HFFc6 (cell line): ENCODE measurements at places on chromosomes 5 and 9. TPM values are rescaled to one million over a fixed set of nuclear protein-coding genes. Genes with fewer than 3 reads are reported as not detected.

The TRPM6 gene
- total RNA-seq, result not detected in 3 replicates

DNA sequence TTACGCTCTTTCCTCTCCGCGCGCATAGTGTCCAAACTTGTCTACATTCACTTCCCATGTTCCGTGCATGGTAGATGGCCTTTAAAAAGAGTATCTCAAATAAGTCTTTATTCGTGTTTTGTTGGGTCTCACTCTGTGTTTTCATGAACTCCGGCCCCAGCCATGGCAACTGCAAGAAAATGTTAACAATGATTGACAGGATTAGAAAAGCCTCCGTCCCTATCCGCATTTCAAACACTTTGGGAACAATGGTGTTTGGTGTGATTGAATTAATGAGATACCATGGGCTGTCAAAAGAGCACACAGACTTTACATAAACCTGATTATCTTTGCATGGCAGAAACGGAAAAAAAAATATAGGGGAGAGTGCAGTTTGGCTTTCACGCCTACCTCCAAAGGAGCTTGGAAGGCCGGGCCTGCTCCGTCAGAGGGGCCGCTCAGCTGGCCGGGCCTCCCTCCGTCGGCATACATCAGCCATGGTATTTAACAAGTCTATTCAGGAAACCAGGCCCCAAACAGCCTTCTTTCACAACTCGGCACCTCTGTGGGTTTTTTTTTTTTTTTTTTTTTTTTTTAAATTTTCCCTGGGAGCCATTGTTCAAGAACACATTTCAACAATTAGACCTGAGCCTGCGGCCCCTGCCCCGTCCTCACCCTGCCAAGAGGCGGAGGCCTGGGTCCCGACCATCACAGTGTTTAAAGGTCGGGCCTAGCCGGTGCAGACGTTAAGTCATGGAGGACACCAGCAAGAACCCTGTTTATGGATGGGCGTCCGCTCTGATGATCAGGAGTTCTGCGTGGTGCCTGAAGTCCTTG, 323.8 kb upstream of the IRX4 start:
- no peak for DNase-seq

- DNase-seq, result no peak
Observed at GRCh38 chr5:155008669-155009068, 4.9 kb upstream of the KIF4B start.

DNA sequence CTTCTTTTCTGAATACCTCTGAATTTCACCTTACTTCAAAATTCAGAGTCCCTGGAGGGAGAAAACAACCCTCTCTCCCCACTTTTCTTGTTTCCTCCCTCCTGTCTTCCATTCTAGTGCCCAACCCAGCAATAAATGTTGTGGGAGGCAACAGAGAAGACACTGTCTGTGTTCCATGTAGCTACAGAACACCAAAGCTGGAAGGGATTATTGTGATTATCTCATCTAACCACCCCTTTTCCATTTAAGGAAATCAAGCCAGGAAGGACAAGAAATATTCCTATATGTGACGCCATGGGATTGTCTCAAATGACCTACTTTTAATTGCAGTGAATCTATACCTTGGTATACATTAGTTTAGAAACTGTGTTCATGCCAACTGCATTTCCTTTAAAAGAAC, 476.6 kb upstream of the TNC start:
- DNase-seq, result no peak
